Naive thymus-derived CD4-positive, alpha-beta T cell (primary cell): ENCODE measurements at places on chromosomes 4 and X. TPM values are rescaled to one million over a fixed set of nuclear protein-coding genes. Genes with fewer than 3 reads are reported as not detected.

Gene SPACA5
- total RNA-seq: not detected in 2 replicates

Gene USP26
- not detected for total RNA-seq

Gene CLIC2
- 1.1 TPM for total RNA-seq

Gene ABCB7
- 33.0 TPM for total RNA-seq

Gene CYSLTR1
- total RNA-seq: 14.7 TPM

Gene MAGEA12
- total RNA-seq: not detected

Gene FAM114A1
- total RNA-seq: 0.83 TPM

Gene NLGN4X
- total RNA-seq: not detected in 2 replicates

Gene PASD1
- total RNA-seq: not detected

Gene RAB33A
- total RNA-seq: 7.9 TPM

Gene EDA
- 13.1 TPM for total RNA-seq

Gene DRP2
- 0.08 TPM for total RNA-seq

Gene TEX13C
- total RNA-seq: not detected
